HuH-7 (cell line): ENCODE measurements at places on chromosomes 3 and 15.

- DNase-seq: no peak
Observed at GRCh38 chr15:57354436-57355123, 21.7 kb upstream of the CGNL1 start.

DNA sequence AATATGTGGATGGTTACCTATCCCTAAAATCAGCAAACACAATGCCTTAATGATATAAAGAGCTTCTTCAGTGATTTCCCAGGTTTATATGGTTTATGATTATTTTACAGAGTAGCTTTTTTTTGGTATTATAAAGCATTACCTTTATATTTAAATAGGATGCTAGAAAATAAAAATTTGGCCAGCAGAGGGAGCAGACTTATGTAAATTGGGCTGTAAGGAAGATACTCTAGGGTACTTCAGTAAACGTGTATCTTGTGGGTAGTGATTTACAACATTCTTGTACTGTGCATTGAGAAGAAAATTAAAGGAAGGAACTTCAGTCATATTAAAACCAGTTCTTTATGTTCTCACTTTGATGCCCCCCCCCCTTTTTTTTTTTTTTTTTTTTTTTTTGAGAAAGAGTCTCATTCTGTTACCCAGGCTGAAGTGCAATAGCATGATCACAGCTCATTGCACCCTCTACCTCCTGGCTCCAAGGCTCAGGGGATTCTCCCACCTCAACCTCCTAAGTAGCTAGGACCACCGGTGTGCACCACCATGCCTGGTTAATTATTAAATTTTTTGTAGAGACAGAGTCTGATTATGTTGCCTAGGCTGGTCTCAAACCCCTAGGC lies 167.9 kb downstream of the BBX start:
- DNase-seq: peak; percentile 19

- DNase-seq: peak; percentile 11
Observed at GRCh38 chr3:30810625-30811024, 83.8 kb downstream of the GADL1 start.

DNA sequence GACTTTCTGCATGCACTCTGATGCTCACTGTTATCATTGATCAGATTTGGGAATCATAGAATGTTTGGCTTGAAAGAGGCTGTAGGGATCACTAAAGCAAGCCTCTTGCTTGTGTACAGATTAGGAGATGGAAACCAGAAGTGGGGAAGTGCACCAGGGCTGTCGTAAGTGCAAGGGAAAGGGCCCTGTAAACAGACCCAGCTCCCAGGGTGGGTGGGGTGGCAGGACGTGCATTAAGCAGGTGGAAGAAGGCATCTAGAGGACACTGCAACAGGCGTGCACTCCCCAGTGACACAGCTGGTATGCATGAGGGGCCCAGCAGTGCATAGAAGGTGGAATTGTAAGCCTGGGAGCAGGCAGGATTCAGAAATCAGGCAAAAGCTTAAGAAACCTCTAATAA lies 58.0 kb upstream of the SLC7A14 start:
- no peak for DNase-seq

DNA sequence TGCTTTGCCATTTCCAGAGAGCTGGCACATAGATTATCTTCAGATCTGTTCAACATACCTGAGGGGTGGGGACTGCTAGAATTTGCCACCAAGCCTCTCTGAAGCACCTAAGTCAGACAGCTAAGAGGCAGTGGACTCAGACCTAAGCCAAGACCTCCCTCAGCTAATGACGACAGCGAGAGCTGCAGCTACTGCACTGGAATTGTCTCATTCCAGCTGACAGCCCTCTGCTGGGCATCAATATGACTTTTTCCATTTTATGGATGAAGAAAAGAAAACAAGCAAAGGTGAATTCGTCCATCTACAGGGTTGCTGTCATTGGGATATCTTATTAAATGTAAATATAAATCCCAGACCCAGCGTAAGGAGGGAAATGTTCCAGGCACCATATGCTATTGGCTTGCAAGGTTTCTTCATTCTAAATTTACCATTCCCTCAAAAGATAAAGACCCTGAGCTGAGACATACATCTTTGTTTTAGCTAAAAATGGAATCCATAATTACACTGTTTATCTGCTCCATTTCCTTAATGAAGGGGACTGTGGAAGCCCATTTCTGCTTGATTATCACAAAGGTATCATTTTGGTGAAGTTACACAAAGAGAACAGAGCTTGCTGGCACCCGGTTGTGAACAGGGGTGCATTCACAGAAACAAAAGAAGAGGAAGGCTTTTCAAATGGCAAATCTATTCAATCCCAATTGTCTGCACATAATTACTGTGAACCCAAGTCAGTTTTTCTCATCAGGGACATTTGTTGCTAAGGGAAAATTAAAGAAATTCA lies 85.5 kb upstream of the LRTM1 start:
- DNase-seq: no peak

DNA sequence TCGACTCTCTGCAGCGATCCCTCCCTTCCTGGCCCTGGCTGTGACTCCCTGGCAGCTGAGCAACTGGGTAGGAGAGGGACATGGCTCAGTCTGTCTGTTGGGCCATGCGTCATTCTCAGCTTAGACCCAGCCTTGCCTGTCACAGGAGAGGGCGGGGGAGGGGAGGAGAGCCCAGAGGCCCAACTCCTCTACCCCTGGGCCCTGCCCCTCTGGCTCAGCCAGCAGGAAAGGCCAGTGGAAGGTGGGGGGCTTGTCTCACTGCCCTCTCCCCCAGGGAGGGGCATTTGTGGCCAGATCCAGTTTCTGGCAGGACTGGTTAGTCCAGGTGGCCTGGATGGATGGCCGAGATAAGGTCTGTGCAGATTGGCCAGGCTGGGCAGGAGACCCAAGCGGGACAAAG lies 31.6 kb downstream of the DNAJB8 start:
- DNase-seq: no peak

GRCh38 chr3:48456456-48456855 lies 9.9 kb downstream of the ATRIP start:
- DNase-seq: no peak

GRCh38 chr3:26084629-26085028 lies 294.7 kb downstream of the OXSM start:
- no peak for DNase-seq

GRCh38 chr3:16304061-16305010 lies 39.3 kb downstream of the OXNAD1 start:
- DNase-seq: no peak

GRCh38 chr3:179063945-179064560 lies 7.6 kb downstream of the ZMAT3 start:
- DNase-seq: no peak

DNA sequence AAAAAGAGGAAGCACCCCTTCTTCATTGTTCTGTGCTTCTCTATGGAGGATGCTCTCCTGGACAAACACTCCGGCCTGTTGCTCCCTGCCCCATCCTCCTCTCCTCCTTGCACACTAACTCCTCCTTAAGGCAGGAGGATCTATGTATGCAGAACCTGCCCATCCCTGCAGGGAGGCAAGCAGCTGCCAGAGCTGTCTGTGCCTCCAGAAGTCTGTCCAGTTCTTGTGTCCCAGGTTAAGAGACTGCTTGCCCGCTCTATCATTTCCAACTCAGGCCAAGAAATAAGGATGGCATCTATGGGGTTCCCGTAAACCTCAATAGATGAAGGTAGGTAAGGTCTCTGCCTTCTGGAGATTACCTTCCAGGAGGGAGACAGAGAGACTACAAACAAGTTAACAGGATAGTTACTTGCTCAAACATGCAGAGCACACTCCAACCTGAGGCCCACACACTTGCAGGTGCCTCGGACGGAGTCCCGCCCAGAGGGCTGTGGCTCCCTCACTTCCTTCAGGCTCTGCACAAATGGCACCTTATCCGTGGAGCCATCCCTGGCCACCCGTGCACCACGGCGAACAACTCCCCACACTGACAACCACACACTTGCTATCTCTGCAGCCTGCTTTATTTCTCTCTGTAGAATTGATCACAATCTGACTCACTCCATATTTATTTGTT lies 6.9 kb downstream of the XXYLT1 start:
- no peak for DNase-seq

DNA sequence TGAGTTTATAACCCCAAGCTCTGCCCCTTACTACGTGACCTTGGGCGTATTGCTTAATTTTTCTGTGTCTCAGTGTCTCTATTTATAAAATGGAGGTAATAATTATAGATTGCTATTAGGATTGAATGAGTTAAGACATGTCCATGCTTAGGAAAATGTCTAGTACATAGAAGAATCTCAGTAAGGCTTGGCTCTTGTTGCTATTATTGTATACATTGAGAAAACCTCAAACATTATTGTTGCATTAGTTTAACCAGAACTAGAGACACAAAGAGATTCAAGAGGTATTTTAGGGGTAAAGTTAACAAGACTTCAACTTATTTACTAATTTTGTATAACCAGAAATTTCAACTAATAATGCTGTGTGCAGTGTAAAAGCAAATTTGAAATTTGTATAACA lies 66.7 kb downstream of the MEF2A start:
- no peak for DNase-seq

DNA sequence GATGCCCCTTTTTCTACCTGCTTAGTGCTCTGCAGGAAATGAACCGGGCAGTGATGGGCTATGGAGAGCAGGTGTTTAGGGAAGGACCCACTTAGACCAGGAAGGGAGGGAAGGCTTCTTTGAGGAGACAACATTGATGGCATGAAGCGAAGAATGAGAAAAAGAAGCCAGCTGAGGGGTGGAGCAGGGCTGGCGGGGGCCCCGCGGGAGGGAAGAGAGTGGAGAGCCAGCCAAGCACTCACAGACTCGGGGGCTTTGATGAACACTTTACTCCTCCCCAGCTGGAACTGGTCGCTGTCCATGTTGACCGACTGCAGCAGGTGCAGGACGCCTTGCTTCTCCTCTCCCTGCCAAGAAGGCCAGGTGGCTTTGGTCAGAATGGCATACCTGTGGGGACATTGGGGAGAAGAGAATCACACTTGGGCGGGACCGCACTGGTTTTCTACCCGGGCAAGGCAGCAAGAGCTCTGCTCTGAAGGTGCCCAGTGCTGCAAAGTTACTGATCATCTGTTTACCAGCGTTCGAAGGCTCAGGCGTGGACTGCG lies 28.4 kb upstream of the LDHAL6B start:
- no peak for DNase-seq

DNA sequence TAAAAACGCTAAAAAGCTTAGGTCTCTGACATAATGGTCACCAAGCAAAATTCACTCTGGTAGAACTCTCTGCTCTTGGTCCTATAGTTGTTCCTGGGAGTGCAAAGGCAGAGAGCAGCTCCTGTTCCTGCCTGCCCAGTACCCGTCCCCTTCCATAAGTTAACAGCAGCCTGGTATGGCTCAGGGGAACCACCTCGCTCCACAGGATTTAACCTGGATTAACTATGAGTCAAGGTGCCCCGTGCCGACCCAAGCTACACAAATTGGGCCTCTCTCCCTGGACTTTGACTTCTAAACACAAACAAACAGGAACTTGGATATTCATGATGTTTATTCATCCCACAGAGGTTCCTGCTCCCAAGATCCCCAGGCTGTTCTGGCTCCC lies 32.1 kb downstream of the SCAP start:
- no peak for DNase-seq

- DNase-seq: no peak
Observed at GRCh38 chr3:36394176-36394575, 13.9 kb downstream of the STAC start.

GRCh38 chr15:54518156-54518882 lies 540.1 kb downstream of the UNC13C start:
- no peak for DNase-seq

GRCh38 chr15:73677146-73677607 lies 7.0 kb upstream of the CD276 start:
- peak; percentile 71 for DNase-seq

DNA sequence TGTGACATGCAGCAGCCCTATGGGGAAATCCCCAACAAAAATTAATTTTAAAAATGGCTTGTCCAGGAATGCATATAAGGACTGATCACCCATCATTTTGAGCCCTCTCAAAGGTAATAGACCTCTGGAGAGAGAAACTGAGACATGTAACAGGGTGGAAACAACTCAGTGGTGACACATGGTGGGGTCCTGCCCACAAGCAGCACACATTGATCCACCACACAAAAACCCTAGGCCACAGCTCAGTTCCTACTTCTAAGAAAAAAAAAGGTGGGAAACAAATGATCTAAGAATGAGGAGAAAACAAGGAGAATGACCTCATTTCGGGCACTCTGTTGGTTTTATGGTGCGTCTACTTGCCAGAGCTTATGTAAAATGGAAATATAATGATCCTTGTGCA lies 1.9 kb upstream of the SLC41A3 start:
- DNase-seq: no peak

DNA sequence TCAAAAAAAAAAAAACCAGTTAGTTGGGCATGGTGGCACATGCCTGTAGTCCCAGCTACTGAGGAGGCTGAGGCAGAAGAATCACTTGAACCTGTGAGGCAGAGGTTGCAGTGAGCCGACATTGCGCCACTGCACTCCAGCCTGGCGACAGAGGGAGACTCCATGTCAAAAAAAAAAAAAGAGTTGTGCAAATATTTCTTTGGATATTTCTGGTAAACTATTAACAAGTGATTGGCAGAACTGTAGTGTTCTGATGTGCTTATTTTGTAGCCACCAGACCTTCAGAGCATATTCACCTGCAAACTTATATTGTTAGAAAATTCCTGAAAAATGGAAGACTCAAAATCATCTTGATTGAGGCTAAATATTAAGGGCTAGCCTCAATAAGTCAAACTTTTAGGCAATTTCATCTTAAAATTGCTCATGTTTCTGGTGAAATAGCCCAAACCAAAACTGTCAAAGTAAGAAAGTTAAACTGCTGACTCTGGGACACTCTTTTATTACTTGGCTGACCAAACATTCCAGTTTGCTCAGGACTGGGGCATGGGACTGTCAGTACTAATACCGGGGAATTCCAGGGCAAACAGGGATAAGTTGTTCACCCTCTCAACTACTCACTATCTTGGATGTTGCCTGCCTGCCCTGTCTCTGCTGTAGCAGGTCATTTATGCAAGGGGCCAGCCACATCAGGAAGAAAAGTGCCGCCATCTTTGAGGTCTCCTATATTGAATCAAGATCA lies 37.0 kb downstream of the ABHD2 start:
- peak; percentile 60 for DNase-seq

DNA sequence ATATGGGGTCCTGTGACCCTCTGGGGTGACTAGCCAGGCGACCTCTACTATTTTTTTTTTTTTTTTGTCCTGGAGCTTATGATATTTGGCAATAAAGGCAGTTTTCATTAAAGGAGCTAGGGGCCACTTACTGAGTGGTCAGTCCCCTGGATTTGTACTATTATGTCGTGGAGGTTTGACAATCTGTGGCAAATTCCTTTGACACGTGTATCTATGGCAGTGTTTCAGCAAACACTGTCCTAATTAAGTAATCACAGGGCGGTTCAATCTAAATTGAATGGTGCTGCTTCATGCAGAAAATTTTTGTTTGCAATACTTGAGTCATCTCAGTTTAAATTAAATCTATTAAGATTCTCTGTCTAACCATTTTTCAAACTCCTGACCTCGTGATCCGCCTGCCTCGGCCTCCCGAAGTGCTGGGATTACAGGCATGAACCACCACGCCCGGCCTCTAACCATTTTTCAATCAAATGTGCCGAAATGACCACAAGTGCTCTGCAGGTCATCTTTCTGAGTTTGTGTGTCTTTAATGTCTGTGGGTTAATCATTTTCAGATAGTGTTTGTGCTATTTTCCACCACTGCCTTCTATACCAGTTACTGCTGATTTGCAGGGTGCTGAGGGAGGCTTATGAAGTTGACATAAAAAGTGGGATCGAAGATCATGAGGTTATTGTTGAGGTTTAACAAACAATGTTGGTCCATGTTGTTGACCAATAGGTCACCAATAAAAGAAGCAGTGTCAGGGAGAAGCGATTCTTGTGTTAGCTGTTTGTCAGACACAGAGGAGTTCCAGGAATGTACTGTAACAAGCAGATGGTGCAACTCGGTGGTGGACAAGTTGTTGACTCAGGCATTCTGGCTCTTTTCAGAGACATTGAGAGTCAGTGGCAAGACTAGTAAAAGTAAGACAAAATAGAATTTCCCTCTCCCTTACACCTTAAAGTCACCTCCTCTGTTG lies 18.6 kb upstream of the SLC2A2 start:
- peak; percentile 60 for DNase-seq
